NCI-H187 (cell line): ENCODE measurements at places on chromosomes 5 and 9.

- no peak for DNase-seq
These were observed 45.9 kb downstream of the RGS3 start for GRCh38 chr9:113509463-113509862.

DNA sequence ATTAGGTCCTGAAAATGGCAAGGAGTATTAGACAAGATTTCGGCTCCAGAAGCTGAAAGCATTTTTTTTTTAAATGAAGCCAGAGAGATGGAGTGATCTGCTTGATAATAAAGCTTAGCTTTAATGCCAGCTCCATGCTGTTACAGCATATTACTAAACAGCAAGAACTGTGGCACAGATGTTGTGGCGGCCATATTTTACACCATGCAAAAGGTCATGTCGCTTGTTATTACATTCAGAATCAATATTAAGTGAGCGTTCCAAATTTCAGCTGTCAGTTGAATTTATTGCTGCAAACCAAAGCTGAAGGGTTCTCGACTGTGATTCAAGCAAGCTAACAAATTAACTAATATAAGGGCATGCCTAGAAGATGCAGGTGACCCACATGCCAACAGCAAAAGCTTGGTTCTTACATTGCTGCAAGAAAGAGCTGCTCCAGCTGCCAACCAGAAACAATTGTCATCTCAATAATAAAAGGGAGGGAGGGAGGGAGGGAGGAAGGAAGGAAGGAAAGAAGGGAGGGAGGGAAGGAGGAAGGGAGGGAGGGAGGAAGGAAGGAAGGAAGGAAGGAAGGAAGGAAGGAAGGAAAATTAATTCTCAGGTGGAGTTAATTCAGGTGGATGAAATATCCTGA lies 517.7 kb upstream of the WWC1 start:
- DNase-seq, result no peak

- DNase-seq, result no peak
These were observed 93.8 kb downstream of the TTC39B start for GRCh38 chr9:15213249-15213648.

GRCh38 chr5:132210944-132211343 lies 16.7 kb downstream of the P4HA2 start:
- DNase-seq, result no peak
